Bone marrow (tissue), 2 donors: ENCODE measurements at places on chromosomes 1 and 21.

DNA sequence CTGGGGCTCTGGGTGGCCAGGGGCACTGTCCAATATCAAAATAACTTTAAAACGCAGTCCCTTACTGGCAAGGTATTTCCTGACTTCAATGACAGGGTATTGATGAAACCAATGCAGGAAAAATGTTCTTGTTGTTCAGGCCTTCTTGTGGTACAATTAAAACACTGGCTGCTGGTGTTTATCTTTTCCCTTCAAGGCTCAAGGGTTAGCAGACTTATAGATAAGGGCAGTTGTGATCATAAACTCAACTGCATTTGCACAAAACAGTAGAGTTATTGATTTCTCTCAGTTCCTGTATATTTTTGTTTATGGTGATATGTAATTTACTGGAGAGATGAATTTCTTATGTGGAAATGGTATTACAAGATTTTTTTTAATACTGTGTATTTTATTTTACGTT lies 2.7 kb upstream of the CD84 start:
- DNase-seq = no peak

- DNase-seq = no peak
Measured at GRCh38 chr1:218482683-218483082, 137.5 kb downstream of the TGFB2 start.

GRCh38 chr1:234969011-234969441 lies 159.6 kb downstream of the TOMM20 start:
- DNase-seq = no peak

DNA sequence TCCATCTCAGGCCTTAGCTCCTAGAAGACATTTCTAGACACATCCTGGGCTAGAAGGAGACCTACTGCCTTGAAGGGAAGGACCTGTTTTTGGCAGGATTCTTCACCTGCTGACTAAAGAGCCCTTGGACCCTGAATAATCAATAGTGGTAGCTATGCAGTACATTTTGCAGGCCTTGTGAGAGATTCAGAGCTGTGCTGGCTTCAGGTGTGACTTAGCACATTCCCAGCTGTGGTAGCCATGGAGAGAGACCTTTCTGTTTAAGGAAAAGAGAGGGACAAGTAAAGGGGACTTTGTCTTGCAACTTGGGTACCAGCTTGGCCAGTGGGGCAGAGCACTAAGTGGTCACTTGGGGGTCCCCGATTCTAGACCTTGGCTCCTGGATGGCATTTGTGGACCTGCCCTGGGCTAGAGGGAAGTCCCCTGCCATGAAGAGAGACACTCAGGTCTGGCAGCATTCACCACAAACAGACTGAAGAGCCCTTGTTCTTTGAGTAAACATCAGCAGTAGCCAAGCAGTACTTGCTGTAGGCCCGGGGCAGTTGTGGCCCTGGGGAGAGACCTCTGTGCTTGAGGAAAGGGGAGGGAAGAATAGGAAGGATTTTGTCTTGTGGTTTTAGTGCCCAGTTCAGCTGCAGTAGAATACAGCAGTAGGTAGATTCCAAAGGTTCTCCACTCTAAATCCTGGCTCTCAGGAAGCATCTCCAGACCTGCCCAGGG lies 26.2 kb upstream of the CD1A start:
- DNase-seq = no peak

DNA sequence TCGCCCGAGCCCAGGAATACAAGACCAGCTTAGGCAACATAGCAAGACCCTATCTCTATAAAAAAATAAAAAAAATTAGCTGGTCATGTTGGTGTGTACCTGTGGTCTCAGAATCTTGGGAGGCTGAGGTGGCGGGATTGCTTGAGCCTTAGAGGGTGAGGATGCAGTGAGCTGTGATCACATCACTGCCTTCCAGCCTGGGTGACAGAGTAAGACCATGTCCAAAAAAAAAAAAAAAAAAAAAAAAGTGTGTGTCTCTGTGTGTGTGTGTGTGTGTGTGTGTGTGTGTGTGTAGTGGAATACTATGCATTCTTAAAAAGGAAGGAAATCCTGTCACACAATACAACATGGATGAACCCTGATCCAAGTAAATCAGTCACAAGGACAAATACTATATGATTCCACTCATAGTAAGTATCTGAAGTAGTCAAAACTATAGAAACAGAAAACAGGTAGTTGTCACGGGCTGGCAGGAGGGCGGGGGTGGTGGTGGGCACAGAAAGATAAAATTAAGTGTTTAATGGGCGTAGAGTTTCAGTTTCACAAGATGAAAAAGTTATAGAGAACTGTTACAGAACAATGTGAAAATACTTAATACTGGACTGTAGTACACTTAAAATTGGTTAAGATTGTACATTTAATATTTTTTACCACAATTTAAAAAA lies 47.8 kb downstream of the SELENOF start:
- no peak for DNase-seq

- DNase-seq = no peak
Measured at GRCh38 chr1:1332031-1332755, 1.1 kb downstream of the TAS1R3 start.

- no peak for DNase-seq
Measured at GRCh38 chr1:29623501-29623900, 387.2 kb downstream of the PTPRU start.

DNA sequence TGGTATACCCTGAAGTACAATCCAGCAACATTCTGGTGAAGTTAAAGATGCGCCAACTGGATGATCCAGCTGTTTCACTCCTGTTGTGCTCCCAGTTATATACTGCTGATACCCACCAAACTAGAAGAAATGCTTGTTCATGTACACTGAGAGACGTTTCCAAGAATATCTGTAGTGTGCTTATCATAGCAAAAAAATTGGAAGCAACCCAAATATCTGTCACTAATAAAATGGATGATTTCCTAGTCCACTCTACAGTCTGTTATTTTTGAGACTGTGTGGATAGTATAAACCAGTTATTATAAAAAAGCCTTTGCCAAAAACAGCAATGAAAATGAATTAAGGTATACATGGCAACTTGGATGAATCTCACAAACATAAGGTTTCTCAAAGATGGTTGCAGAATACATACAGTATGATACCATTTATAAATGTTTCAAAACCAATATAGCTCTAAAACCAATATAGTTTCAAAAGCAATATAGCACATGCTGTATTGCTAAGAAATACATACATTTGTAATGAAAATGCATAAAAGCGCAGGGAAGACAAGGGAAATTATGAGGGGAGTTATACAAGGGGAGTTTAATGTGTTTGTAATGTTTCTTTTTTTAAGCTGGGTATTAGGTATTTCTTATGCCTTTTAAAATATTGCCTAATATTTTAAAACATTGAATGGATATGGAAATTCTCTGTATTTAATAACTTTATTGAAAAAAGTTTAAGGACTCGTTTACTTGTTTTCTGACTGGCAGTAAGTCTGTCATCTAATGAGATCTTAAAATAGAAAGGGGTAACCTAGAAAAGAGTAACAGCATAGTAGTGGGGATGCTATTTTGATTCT lies 36.5 kb downstream of the GPSM2 start:
- no peak for DNase-seq

GRCh38 chr1:220804202-220804586 lies 17.5 kb downstream of the MTARC1 start:
- no peak for DNase-seq

DNA sequence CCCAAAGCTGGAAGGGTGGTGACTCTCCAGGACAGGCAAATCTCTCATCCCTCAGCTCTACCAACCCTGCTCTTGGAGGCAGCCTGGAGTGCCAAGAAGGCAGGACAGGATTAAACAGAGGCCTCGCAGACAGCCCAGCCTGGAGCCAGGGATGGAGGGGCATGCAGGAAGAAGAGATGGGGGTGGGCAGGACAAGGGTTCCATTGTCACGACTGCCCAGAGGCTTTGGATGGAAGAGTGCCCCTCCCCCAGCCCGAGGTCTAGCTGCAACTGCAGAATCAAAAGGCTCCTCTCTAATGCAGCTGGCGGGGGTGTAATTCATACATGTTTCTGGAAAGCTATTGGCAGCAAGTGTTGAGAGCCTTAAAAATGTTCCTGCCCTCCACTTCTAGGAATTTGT lies 8.8 kb downstream of the RAB7B start:
- DNase-seq = no peak

DNA sequence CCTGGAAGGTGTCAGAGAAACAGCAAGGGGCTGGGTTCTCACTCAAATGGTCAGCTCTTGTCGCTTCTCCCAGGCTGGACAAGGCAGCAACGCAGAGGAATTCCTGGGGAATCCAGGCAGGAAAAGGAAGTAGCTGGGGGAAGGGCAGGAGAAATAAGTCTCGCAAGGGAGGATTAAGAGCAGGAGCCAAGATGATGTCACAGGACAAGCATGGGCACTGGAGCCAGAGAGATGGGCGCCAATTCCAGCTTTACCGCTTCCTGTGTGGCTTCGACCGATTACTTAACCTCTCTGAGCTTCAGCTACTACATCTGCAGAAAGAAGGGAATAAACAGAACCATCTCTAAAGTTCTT lies 70.5 kb downstream of the SSBP3 start:
- DNase-seq = no peak

DNA sequence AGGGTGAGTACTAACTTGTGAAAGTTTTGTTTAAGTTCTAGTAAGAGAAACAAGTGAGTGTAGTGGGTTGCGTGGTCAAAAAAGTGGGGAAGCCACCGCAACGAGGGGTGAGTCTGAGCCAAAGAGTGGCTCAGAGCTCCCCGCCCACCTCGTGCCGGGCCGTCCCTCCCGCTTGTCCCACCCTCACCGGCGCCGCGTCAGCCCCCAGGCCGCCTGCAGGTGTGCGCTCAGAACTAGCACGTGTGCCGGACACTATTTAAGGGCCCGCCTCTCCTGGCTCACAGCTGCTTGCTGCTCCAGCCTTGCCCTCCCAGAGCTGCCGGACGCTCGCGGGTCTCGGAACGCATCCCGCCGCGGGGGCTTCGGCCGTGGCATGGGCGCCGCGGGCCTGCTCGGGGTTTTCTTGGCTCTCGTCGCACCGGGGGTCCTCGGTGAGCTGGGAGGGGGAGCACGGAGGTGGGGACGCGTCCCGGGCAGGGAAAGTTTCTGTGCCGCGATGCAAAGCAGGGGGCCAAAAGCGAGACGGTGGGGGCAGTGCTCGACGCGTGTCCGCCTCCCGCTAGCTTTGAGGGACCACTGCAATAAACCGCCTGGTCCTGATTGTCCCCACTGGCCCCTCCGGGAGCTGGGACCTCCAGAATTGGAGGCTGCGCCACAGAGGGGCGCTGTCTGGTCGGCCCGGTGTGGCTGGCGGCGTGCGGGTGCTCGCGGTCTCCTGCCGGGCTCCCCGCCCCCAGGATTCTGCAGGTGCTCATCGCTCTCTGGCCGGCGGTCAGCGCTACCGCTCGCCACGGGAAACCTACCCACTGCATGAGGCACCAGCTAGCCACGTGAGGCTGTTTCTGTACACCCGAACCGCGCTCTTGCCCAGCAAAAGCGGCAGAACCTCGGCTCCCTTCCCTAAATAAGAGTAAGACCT lies at the start of gene CR2:
TSS of gene CR2 (plus strand) at position 283 of the 919 bp plus-strand sequence. CDS start at position 374, 91 bp downstream.
- DNase-seq = no peak

GRCh38 chr1:42165511-42166210 lies 1.1 kb upstream of the GUCA2A start:
- no peak for DNase-seq

GRCh38 chr1:64046891-64047290 lies 156.5 kb upstream of the UBE2U start:
- no peak for DNase-seq

DNA sequence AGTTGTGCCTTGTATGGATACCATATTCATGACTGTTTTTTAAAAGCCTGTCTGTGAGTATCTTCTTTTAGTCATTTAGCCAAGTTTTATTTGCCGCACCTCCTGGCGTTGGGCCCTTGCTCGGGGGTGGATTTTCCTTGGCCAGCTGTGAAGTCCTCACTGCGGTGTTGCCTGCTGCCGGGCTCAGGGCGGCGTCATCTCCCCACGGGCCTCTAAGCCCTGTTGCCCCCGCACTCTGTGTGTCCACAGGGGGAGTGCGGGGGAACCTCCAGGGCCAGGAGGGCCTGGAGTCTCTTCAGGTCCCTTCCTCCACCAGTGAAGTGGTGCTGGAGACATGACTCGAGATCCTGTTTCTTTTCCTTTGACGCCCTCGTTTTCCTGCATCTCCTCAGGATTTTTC lies 65.8 kb upstream of the DIP2A start:
- DNase-seq = no peak

DNA sequence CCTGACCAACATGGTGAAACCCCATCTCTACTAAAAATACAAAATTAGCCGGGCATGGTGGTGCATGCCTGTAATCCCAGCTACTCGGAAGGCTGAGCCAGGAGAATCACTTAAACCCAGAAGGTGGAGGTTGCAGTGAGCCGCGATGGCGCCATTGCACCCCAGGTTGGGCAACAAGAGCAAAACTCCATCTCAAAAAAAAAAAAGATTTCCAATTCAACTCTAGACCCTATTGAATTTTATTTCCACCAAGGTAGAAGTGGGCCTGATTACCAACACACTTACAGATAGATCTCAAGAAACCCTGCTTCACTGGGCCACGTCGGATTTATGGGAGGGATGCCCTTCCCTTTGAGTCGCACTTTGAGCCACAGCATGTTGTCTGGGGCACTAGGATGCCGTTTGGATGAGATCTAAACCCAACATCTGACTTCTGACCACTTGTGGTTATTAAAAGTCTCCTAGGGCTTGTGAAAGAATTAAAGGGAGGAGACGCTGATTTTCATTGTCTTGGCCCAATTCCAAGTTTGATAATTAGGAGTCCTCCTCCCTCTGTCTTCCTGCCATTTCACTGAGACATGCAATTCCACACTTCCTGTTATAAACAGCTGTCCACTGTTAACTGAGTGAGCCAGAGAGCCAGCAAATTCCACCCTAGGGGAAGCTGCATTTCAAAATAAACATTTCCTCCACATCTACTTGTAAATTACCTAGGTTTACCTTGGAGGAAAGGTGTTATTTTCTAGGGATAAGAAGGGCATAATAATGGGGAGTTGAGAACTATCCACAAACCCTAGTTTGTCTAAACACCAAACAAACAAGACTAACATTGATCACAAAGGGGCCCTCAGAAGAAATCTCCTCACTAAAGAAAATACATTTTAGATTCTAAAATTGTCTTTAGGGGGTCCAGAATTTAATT lies 5.2 kb upstream of the RERE start:
- no peak for DNase-seq

DNA sequence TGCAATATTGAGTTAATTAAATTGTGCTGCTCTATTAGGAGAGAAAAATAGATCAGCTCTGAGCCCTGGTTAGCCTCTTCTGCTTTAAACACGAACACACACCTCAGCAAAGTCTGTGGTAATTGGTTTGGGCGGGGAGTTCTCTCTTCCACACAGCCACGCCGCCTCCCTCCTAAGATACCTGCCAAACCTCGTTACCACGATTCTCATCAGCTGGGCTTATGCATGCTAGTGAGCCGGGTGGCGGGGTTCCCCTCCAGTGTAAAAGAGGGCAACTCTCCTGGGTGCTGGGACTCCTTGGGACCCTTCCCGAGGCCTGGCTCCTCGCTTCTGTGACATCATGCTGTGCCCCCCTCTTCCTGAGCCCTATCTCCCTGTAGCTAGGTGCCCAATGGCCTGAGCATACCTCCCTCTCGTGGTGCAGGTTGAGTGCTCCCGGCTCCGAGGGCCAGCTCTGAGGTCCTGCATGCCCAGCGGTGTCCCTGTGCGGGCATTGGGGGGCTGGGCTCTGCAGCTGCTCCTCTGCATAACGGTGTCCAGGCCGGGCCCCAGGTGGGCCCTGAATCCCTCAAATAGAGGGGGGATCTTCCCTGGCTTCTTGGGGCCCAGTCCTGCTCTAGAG lies 182.9 kb downstream of the PRDM16 start:
- DNase-seq = no peak

GRCh38 chr21:33069994-33070743 lies at the start of gene OLIG1:
TSS of gene OLIG1 (plus strand) at chr21:33070141. CDS start at chr21:33070247, 106 bp downstream.
- DNase-seq = peak; percentile 68

GRCh38 chr1:200916681-200917080 lies 22.0 kb downstream of the INAVA start:
- DNase-seq = no peak

GRCh38 chr1:3822421-3822820 lies 26.1 kb upstream of the LRRC47 start:
- no peak for DNase-seq
